Activated CD4-positive, alpha-beta T cell treated with anti-CD3 and anti-CD28 coated beads, Interleukin-2, amount 10 ng/mL, durations not matched to agents 7 days and 5 days (primary cell): ENCODE measurements at places on chromosomes 11 and 22. TPM values are rescaled to one million over a fixed set of nuclear protein-coding genes. Genes with fewer than 3 reads are reported as not detected.

MUC5AC gene
- not detected for total RNA-seq

DNA sequence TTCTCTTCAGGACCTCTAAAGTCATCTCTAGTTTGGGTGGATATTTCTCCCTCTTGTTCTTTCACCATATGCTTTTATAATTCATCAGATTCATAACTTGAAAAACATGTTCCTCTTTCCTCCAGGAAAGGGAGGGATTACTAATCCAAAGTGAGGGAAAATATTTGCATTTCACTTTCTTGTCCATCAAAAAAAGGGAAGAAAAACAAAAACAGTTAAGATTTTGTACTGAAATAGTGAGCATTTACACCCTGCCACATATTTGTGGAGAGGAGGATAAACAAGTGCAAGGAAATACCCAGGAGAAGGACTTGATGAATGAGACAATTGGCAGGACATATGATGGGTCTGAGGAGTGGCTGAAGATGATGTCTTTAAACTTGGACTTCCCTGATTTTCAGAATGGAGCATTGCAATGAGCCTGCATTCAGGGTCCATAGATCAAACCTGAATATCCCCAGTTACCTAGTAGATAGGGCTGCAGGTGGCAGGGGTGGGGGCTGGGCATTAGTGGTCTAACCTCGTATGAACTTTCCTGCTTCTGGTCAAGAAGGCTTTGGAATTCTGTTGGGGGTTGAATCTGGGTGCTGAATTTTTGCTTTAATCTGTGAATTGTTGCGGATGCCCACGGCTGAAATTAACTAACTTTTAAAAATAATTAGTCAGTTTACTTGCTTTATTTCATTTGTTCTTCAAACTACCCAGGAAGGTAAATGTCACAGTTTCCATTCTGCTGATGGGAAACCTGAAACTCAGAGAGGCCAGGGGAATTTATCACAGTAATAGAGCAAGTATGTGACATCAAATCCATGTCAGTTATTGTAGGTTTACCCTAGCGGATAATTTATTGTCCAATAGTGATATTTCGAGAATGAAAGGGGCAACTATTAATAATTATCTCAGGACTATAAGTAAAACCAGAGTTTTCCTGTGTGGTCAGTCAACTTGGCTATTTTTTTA is 36.9 kb upstream of the TMEM123 start:
- H3K4me3 ChIP-seq, result no peak overlapping the region
- no peaks in the 10 kb centered on the region for H3K36me3 ChIP-seq
- no peak overlapping the region for H3K27ac ChIP-seq
- peaks cover 25% of the 10 kb centered on the region for H3K4me1 ChIP-seq

DNA sequence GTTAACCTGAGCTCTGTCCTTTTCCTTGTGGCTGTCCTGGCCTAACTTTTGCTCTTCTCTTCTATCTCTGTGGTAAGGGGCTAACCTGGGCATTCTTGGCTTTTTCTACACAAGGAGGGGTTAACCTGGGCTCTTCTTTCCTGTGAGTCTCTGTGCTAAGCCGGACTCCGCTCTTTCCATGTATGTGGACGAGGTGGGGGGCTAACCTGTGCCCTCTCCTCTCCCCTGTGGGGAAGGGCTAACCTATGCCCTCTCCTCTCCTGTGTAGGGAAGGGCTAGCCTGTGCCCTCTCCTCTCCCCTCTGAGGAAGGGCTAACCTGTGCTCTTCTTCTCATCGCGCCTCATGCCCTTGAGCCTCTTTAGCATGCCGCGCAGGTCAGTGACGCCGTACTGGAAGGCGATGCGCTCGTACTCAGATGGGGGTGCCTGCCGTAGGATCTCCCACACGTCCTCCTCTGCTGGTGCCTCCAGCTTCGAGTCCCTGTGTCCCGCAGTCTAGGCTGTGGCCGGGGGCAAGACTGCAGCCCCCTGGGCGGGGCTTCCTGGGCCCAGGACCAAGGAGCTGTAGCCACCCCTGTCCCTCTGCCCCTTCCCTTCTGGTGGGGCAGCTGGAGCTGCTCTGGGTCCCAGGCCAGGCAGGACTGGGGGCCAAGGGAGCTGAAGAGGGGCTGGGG is 6.5 kb downstream of the MYBPC3 start:
- H3K27ac ChIP-seq, result no peak overlapping the region
- no peaks in the 10 kb centered on the region for H3K36me3 ChIP-seq
- H3K4me3 ChIP-seq, result no peak overlapping the region

DNA sequence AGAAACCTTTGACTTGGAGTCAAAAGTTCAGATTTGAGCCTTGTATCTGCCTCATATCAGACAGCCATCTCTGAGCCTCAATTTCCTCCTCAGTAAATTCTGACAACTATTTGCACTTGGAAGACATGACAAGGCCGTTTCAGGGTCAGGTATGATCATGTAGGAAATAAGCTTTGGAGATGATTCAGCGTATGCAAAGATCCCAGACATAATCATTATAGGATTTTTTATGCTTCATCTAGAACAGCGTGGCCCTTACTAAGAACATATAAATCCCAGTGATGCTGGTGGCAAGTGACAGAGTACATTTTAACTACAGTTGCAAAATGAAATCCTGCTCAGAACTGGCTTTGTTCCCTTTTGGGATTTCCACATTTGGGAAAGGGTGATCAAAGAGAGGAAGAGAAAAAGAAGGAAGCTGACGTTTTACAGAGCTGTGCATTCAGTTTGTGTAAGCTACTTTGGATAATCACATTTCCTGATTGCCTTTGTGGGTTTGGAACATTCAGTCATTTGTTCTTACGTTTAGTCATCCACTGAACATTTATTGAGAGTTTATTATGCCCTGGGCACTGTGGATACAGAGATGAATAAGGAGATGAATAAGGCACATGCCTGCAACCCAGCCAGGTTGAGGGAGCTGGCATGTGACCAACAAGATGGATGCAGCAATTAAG is 81.9 kb upstream of the HEPHL1 start:
- no peak for DNase-seq
- H3K4me1 ChIP-seq, result no peaks in the 10 kb centered on the region
- H3K27me3 ChIP-seq, result peaks cover 7% of the 10 kb centered on the region
- H3K36me3 ChIP-seq, result no peaks in the 10 kb centered on the region
- no peak overlapping the region for H3K27ac ChIP-seq

DNA sequence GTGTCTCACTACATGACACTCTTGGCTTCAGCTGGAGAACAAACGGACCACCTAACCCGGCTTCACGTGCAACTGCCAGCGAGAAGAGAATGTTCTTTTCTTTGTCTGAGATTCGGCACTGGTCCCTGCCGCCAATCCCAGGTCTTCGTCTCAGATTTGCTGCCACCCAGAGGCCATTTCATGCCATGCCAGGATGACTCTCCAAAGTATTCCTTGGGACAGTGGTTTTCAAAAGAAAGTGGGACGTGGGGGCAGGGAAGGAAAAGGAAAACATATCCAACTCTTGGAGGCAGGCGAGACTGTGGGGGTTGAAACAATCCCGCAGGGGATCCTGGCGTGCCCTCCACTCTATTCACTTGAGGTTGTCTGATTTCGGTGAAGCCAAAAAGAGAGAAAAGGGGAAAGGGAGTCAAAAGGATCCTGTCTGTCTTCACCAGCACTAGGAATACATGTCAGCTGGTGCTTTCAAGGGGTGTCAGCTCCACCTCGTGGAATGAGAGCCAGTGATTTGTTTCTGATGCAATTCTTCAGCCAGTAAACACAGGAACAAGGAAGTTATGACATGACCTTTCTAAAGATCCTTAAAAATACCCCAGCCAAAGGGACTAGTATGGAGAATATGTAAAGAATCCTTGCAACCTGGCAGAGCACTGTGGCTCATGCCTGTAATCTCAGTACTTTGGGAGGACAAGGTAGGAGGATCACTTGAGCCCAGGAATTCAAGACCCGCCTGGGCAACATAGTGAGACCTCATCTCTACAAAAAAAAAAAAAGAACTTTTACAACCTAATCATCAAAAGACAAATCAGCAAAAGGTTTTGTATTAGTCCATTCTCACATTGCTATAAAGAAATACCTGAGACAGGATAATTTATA is 41.0 kb upstream of the APLNR start:
- H3K27me3 ChIP-seq, result peaks cover 20% of the 10 kb centered on the region
- H3K36me3 ChIP-seq, result no peaks in the 10 kb centered on the region
- no peak overlapping the region for H3K4me3 ChIP-seq

- H3K27me3 ChIP-seq, result no peaks in the 10 kb centered on the region
- peaks cover 4% of the 10 kb centered on the region for H3K36me3 ChIP-seq
- H3K4me1 ChIP-seq, result peaks cover 20% of the 10 kb centered on the region
- H3K27ac ChIP-seq, result no peak overlapping the region
Observed at GRCh38 chr11:122733318-122733717, 77.8 kb downstream of the UBASH3B start.

GRCh38 chr11:76723142-76723541 is 52.6 kb upstream of the LRRC32 start:
- no peak overlapping the region for H3K27ac ChIP-seq
- peaks cover 6% of the 10 kb centered on the region for H3K4me1 ChIP-seq
- H3K4me3 ChIP-seq, result no peak overlapping the region
- H3K36me3 ChIP-seq, result no peaks in the 10 kb centered on the region
- DNase-seq, result no peak

DNA sequence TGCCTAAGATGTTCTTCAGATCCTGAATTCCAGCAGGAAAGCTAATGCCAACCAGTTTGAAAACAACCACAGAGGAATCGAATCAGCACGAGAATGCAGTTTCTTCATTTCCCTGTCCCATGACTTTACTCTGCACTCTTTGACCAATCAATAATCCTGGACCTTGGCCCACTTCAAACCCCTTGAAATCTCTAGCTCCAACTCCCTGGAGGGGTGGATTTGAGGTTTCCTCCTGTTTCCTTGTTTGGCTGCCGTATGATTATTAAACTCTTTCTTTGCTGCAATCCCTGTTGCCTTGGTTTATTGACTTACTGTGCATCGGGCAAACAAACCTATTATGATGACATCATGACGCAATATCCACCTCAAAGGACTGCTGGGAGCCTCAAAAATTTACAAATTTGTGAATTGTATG is 109.3 kb downstream of the FBXO7 start:
- no peaks in the 10 kb centered on the region for H3K4me1 ChIP-seq
- no peak overlapping the region for H3K4me3 ChIP-seq
- DNase-seq, result no peak
- no peaks in the 10 kb centered on the region for H3K27me3 ChIP-seq

DNA sequence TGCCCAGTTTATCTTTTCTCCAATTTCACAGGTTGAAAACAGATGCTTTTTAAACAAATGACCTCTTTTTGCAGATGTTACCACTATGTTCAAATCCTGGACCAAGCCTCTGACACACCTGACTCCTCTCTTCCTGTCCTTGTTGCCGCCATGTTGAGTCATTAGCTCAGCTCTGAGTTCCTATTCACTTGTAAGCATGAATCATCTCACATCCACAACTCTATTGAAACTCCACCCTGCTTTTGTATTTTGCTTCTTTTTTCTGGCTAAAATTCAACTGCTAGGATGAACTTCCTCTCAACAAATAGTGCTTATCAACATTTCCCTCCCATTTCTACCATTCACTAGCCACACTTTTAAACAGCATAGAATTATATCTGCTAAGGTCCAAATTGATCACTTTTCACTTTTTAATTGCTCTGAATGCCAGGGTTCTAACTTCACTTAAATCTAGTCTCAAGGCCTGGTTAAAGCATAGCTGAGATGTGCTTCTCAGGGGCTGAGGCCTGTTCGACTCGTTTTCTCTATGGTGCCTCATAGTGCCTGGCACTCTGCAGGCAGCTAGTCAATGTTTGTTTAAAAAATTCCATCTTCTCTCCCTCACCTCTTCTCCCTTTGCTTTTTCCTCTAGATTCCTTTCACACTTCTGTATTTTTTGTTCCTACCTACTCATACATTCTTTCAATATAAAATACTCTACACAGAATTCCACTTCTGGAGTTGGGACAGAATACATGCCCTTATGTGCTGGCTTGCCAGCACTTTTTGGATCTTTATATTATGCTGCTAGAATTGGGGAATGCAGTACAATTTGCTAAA is 3.9 kb downstream of the JOSD1 start:
- peaks cover 56% of the 10 kb centered on the region for H3K36me3 ChIP-seq
- peaks cover 61% of the 10 kb centered on the region for H3K4me1 ChIP-seq
- peaks cover 1% of the 10 kb centered on the region for H3K27me3 ChIP-seq
- H3K27ac ChIP-seq, result peak overlapping the region; percentile 82
- DNase-seq, result peak; percentile 43

DNA sequence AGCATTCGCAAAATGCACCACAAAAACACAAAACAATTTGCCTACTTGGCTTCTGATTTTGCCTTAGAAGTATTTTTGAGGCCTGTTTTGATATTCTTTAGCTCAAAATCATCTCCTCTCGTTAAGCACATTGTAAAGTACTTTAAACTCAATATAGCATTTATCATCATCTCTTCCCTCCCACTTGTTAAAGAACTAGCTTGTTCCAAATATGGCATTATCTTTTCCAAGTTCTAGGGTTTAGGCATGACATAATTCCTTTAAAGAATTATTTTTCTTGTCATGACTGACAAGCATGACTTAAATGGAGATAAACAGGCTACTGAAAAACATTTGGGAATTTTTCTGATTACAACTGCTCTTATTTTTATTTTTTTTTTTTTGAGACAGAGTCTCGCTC is 21.3 kb downstream of the CELF1 start:
- no peak for DNase-seq
- no peak overlapping the region for H3K27ac ChIP-seq
- H3K36me3 ChIP-seq, result peaks cover 13% of the 10 kb centered on the region
- H3K4me3 ChIP-seq, result no peak overlapping the region
- H3K4me1 ChIP-seq, result peaks cover 17% of the 10 kb centered on the region
- no peaks in the 10 kb centered on the region for H3K27me3 ChIP-seq

DNA sequence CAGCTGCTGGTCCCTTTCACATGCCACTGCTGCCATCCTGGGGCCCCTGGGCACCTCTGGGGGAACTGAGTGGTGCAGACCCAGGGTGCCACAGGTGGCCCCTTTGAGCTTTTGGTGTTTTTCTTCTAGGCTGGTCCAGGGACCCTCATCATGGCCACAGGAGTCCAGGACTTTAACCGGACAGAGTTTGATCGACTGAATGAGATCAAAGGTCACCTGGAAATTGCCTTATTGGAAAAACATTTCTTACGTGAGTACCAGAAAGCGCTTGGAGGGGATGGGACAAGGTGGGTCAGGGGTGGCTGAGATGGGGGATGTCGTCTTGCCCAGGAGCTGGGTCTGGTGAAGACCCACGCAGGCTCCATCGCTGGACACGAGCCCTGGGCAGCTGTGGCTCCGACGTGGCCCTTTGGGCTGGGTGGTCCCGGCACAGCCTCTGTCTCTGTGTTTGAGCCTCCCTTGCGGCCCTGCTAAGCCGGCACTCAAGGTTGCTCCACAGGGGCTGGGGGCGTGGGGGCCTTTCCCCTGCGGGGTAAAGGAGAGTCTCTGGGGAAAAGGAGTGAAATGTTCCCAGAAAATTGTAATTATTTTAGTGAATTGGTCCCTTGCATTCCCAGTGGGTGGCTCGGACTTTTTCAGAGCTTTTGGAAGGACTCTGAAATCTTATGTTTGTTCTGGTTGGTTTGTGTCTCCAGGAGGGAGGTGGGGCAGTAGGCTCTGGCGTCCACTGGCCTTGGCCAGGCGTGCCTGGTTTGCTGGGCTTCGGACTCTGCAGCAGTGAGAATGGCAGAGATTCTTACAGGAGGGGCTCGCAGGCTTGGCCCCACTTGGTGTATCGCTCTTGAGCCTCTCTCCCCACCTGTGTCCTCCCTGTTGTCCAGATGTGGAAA is 17.8 kb downstream of the GRAMD4 start:
- no peak for DNase-seq
- H3K27me3 ChIP-seq, result no peaks in the 10 kb centered on the region
- no peak overlapping the region for H3K27ac ChIP-seq
- no peaks in the 10 kb centered on the region for H3K36me3 ChIP-seq
